ENCODE measurements at places on chromosomes 7 and 10.
A peak's percentile ranks its signal among the peaks of the same experiment; 100 is the strongest.

DNA sequence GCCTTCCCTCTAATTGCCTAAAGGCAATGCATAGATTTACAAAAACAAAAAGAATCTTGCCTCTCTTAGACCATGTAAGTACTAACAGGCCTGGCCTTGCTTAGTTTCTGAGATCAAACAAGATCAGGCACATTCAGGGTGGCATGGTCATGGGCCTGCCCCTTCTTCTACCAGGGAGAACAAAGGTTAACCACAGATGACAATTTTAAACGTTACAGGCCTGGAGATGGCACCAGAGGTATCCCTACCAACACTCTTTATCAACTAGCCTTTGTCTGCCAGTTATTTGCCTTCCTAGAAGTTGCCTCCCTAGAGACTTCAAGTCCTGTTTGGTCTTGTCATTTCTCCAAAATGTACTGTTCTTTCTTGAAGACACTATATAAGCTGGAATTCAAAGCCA lies 252.6 kb downstream of the DOCK4 start:
- DNase-seq = no peak

- peak; percentile 99 for DNase-seq
Observed at GRCh38 chr10:58435297-58435985, 50.2 kb downstream of the TFAM start.

DNA sequence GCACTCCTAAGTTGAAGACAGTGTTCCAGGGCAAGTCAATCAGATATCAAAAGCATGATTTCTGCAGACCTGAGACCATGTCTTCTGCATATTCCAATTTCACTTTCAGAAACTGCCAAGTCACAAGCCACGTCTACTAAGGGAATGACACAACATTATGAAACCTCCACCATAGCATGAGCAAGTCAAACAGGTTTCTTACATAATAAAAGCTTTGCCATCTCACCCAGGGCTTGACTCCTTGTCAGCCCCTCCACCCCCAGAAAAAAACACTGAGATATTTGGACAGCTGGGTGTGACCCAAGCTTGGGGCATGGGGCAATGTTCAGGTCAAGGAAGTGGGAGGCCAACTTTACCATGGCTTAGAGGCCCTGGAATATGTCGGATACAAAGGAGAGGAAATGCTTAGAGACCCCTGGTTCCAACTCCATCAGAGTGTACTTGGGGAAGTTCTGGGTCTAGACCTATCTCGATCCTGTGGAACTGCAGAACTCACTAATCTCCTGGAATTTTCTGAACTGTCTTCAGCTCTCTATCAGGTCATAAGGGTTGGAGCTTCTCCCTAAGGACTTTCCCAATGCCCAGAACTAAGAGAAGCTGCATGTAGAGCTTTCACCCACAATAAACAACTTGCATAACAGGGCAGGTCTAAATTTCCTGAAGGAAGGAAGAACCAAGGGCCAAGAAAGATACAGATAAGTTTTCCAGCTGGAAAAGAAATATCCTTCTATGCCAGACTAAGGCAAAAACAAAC lies 80.6 kb upstream of the NAMPT start:
- no peak for DNase-seq

GRCh38 chr7:152637161-152637560 lies 38.8 kb downstream of the XRCC2 start:
- no peak for DNase-seq

- no peak for DNase-seq
Observed at GRCh38 chr10:43686414-43686813, 37.7 kb upstream of the ZNF32 start.

DNA sequence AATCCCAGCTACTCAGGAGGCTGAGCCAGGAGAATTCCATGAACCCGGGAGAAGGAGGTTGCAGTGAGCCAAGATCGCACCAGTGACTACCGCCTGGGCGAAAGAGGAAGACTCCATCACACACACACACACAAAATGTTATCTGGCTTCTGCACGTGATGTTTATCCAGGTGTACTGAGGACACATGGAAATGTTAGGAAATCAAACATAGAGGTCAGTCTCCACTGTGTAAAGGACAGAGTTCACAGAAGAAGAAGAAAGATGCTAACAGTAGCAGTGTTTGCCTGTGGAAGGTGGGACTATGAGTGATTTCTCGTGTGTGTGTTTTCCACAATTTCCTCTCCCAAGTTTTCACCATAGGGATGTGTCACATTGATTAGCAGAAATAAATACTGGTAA lies 256.9 kb downstream of the ELMO1 start:
- no peak for DNase-seq

DNA sequence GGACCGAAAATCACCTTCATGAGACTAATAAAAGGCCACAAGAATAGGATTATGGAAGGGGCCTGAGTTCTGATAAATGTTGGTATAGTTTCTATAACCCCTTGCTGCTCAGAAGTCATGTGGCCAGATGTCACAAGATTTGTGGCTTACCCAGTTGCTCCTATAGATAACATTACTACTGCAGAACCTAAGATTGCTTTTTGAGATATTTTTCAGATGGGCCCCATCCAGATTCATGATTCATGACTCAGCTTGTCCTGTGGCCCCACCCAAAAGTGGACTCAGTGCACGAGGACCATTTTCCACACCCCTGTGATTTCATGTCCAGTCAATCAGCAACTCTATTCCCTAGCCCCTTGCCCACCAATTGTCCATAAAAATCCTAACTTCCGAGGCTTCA lies 209.0 kb downstream of the ACTR3B start:
- DNase-seq = no peak

GRCh38 chr10:103448746-103449145 lies 3.4 kb downstream of the CALHM2 start:
- peak; percentile 80 for DNase-seq

- DNase-seq = no peak
Observed at GRCh38 chr10:85946713-85947326, 419.8 kb downstream of the GRID1 start.

DNA sequence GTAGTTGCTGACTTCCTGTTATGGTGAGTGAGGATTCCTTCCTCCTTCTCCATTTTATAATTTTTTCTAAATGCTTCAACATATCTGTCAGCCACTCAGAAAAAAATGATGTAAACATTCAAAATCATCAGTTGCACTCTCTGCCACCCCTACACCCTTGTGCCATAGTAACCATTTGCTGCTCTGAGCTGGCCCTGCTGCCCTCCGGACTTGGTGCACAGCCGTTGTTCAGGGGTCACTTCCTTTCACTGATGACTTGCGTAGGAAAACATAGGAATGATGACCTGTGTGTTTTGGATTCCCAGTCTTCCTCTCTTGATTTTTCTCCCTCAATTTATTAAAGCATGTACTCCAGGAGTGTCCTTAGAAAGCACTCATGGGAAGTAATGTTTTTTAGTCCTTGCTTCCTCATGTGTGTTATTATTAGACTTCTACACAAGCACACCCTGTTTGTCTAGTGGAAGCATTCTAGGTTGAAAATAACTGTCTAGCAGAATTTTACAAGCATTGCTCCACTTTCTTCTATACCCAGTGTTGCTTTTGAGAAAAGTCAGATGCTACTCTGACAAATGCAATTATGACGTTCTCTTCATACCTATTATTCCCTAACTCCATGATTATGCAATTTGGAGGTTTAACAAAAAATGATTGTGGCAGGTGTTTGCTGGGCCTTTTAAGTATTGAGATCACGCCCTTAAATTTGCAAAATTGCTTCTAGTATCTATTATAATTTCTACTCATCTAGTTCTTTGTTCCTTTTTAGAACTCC lies 62.6 kb upstream of the MTPN start:
- no peak for DNase-seq

- DNase-seq = no peak
Observed at GRCh38 chr10:26730552-26730951, 33.1 kb downstream of the PDSS1 start.

- no peak for DNase-seq
Observed at GRCh38 chr7:34445653-34446052, 212.4 kb upstream of the NPSR1 start.

DNA sequence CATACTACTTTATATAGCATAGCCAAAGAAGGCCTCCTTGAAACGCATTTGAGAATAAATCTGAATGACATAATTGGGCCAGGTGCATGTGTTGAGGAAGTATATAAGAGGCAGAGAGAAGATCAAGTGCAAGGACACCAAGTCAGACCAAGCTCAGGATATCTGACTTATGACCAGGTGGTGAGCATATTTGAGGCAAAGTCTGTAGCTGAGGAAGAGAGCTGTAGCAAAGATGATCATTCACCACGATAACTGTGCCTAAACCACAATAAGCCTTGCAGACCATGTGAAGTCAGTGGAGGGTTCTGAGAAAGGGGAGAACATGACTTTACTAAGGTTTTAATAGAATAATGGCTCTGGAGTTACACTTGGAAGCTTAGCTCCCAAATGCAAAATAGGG lies 292.3 kb downstream of the SORCS1 start:
- no peak for DNase-seq

DNA sequence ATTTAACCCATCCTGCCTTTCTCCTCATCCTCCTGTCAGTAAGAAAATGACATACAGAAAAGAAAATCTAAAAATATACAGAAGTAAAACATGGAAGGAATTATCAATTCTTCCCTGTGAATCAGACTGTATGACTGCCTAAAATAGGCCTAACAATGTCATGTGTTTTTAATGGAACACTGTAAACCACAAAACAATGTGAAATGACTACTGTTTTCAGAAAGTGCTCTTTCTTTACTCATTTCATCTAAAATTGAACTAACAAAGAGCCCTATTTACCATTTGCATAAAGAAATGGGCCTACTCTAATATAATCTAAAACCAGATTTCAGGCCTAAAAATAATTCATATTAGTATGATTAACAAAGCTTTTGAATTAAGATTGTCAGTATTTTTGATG lies 35.7 kb downstream of the SEMA3E start:
- DNase-seq = peak; percentile 29

GRCh38 chr7:157856873-157857577 lies 520.2 kb downstream of the DNAJB6 start:
- DNase-seq = no peak

DNA sequence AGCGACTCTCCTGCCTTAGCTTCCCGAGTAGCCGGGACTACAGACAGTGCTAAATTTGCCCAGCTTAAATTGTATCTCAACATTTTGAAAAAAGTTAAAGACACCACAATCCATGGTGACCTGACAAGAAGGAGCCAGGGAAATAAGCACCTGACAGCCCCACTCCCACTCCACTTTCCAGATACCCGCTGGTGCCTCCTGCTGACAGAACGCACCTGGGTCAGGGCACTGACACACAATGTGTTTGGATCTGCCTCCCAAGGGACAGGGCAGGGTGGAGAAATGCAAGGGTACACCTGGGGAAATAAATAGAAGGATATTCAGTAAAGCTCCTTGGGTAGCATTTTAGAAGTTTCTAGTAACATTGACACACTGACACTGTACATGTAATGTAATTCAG lies 58.9 kb upstream of the OPN4 start:
- DNase-seq = no peak

DNA sequence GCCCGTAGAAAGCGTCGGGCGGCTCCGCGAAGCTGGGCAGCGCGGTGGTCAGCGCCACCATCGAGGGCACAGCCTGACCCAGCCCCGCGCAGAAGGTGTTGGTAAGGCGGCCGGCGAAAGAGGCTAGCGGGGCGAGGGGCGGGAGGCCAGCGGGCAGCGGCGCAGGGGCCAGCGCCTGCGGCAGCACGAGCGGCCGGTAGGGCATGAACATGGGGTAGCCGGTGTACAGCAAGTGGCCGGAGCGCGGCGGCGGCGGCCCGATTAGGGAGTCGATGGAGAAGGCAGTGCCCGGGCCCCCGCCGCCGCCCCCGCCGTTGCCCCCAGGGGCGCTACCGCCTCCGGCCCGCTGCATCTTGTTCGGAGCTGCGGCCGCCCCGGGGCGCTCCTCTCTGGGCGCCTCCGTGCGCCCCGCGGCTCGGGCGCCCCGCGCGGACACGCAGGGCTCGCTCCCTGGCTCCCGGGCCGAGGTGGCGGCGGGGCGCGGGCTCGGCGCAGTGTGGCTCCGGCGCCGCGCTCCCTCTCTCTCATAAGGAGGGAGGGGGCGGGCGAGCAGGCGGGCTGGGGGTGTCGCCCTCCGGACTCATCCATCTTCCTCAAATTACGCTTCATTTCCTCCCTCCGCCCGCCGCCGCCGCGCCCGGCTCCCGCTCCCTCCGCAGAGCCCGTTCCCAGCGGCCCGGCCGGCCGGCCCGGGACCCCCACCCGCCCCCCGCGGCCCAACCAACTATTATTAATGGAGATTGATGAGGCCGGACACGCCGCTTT lies at the start of gene GBX1:
GBX1 (minus strand) TSS at position 498 of the 765 bp plus-strand sequence; CDS start at position 352, 146 bp downstream.
- DNase-seq = no peak

DNA sequence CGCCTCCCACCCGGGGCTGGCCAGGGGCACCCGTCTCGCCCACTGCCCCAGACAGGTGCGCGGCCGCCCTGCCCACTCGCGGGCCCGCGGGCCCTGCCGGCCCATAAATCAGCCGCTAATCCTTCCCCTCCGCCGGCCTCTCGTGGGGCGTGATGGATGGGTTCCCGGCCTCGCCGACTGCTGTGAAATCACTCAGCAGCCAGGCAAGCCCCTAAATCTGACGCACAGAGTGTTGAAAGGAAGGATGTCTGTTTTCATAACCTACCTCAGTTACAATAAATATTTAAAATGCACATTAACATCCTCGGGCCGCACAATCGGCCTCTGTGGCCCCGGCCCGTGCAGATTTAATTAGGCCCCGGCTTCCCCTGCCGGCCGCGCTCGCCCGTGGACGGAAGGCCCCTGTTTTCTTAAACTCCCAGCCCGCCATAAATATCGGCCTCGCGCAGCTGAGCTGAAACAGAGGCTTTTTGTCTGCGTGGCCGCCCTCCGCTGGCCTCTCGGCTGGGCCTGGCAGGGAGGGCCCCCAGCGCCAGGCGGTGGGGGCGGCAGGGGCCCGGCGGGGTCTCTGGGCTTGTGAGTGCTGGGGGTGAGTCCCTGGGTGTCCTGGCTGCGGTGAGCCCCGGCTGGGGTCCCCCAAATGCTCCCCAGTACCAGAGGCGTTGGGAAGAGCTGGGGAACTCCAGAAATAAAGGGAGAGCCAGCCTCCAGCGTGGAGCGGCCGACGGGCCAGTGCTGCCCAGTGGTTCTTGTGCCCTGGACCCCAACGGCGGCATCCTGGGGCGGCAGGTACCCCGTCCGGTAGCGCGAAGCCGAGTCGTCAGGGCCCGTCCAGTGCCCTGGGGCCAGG lies 90.7 kb downstream of the UNCX start:
- DNase-seq = no peak

DNA sequence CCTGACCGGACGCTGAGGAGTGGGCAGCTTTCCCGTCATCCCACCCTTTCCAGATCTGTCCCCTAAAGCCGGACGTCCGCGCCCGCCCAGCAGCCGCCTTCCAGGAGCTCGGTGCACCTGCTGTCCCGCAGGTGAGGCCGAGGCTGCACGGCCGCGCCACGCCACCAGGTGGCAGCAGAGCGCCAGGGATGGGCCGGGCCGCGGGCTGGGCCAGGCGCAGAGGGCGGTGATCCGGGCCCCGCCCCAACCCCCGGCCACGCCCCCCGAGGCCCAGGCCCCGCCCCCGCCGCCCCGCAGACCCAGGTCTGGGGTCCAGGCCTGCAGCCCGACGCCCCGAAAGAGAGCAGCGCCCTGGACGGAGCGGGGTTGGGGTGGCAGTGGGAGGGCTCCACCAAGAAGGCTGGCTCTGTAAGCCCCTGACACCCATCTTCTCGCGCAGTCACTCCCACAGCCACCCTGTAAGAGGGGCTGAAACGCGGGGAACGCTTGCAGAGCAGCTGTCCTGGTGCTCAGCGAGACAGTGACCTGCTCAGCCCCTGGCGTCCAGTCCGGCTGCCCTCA lies 32.2 kb downstream of the FOXL3 start:
- peak; percentile 19 for DNase-seq

GRCh38 chr7:151063212-151063561 lies 3.8 kb downstream of the SLC4A2 start:
- DNase-seq = no peak

GRCh38 chr10:101693978-101694673 lies 844 bp downstream of the FBXW4 start:
- peak; percentile 71 for DNase-seq
